ENCODE measurements at places on chromosomes 13 and 19. TPM values are rescaled to one million over a fixed set of nuclear protein-coding genes. Genes with fewer than 3 reads are reported as not detected.

Gene MAST1
- 0.18 TPM for total RNA-seq

Gene KL
- total RNA-seq = not detected

Gene CEACAM3
- total RNA-seq = not detected

Gene LMTK3
- total RNA-seq = 0.04 TPM
